ENCODE measurements at places on chromosomes 2 and 18.
A peak's percentile ranks its signal among the peaks of the same experiment; 100 is the strongest.

- DNase-seq = no peak
These were observed 96.3 kb downstream of the ARMC9 start for GRCh38 chr2:231294571-231295362.

- DNase-seq = no peak
These were observed 21.5 kb upstream of the CDKL4 start for GRCh38 chr2:39265315-39265714.

DNA sequence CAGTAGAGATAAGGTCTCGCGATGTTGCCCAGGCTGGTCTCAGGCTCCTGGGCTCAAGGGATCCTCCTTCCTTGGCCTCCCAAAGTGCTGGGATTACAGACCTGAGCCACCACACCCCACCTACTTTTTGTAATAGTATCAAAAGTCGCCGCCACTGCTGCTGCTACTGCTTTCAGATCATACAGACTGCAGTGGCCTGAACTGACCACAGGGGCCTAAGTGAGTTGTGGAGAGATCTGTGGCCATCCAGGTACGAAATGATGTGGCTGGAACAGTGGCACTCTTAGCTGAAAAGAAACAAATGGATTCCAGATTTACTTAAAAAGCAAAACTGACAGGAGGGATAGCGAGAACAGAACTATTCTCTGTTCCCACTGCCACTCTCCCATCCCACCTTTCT is 32.9 kb upstream of the POMC start:
- DNase-seq = no peak

DNA sequence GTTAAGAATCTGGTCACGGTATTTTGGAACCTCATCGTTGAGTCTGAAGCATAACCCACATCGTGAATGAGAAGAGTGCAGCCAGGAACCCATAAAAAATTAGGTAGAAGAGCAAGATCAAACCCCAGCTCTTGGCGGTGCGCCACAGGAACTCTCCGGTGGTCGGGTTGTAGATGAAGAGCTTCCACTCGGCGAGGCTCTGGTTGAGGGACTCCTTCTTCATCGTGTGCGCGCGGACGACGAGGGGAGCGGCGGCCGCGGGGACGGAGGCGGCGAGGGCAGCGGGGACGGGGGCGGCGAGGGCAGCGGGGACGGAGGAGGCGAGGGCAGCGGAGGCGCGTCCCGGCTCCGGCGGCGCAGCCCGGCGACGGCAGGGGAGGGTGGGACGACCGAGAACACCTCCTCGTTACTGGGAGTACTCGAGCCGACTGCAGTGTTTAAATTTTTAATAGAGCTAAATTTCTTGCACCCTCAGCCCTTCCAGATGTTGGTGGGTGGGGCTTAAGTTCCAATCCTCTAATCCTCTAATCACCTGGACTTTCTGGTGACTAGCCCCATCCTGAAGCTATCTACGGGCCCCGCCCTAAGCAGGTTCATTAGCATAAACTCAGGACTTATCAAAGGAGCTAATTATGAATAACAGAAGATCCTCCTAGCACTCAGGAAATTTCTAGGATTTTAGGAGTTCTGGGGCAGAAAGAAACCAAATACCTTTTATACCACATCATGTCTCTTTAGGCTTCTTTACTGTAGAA is 20.4 kb upstream of the PAPOLG start:
- no peak for DNase-seq

DNA sequence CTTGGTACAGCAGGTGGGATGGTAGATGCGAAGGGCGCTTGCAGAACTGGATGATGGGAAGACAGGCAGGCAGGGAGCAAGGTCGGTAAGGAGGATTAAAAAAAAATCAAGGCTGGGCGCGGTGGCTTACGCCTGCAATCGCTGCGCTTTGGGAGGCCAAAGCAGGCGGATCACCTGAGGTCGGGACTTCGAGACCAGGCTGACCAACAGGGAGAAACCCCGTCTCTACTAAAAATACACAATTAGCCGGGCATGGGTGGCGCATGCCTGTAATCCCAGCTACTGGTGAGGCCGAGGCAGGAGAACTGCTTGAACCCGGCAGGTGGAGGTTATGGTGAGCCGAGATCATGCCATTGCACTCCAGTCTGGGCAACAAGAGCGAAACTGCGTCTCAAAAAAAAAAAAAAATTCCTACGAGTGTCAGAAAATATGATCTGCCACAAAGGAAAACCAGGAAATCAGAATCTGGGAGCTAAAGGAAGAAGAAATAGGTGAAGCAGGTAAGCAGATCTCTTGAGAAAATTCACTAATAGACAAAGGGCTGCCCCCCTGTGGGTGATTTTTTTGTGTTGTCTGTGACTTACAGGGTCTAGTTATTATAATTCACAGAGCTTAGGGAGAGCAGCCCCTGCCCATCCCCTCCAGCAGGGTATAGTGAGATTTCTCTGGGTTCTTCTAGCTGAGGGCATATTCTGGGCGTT is 46.2 kb downstream of the C2orf42 start:
- DNase-seq = no peak

DNA sequence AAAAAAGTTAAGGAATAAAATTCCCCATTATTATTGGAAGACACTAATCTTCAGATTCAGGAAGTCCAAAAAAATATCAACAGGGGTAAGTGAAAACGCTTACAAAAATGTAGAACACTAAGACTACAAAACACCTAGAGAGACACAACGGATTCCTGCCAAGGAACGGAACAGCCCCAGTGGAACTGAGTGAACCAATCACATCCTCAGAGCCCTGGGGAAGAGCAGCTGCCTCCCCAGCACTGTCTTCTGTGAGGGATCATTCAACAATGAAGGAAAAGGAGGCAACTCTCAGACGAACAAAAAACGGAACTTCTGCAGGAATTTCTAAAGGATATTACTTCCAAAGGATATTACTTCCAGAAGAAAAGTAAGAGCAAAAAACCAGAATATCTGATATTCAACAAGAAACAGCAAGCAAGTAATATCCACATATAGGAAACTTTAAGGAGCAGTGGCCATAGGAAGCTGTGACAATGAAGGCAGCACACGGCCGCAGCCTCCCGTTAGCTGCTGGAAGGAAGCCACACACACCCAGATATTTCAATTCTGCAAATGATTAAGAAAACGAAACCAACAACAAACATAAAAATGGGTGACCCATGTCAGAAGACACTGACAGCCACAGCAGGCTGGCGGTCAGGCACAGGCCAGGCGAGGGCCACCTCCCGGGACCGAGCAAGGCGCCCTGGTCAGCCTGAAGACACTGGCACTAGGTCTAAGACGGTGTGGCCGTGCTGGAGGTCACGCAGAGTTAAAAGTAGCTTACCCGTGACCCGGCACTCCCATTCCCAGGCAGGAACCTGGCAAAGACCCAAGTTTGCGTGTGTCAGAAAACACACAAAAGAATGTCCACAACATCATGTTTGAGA is 81.8 kb downstream of the HDAC4 start:
- peak; percentile 62 for DNase-seq

- no peak for DNase-seq
These were observed 73.0 kb downstream of the RRM2 start for GRCh38 chr2:10195278-10196109.

DNA sequence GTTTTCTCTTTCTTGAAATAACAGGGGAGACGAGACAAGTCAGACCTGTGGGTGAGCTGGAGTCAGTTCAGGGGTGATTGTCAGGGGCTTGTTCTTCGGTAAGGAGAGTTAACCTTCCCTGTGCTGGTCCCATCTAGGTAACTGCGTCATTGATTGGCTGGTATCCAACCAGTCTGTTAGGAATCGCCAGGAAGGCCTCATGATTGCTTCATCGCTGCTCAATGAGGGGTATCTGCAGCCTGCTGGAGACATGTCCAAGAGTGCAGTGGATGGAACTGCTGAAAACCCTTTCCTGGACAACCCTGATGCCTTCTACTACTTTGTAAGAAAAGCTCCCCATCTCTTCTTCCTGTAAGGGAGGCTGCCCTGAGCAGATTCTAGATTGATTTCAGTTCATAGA is 21.3 kb downstream of the PLEK start:
- no peak for DNase-seq

GRCh38 chr18:58143386-58143785 is 99.4 kb downstream of the NEDD4L start:
- no peak for DNase-seq

- DNase-seq = peak; percentile 9
These were observed 268.1 kb downstream of the NDUFA10 start for GRCh38 chr2:239756790-239757760.

GRCh38 chr2:33158482-33159003 is 211.8 kb downstream of the LTBP1 start:
- peak; percentile 61 for DNase-seq

GRCh38 chr2:199624958-199625357 is 167.2 kb upstream of the SATB2 start:
- DNase-seq = no peak

DNA sequence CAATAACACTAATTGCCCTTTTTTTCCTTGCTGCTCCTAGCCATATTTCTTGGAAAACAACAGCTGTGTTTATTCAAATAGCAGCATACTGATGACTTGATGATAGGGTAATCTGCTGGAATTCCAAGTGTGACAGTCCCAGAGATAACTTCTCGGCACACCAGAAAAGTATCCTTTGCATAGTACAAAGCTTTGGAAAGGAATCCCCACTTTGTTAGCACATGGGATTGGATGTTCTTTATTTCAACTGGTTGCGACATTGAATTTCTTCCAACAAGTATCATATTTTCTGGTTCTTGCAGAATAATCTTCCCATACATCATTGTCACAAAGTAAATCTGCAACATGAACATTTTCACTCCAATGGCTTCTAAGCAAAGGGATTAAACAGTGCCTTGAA is 445.8 kb upstream of the ACVR2A start:
- no peak for DNase-seq

GRCh38 chr2:860259-860855 is 90.3 kb upstream of the SNTG2 start:
- no peak for DNase-seq

DNA sequence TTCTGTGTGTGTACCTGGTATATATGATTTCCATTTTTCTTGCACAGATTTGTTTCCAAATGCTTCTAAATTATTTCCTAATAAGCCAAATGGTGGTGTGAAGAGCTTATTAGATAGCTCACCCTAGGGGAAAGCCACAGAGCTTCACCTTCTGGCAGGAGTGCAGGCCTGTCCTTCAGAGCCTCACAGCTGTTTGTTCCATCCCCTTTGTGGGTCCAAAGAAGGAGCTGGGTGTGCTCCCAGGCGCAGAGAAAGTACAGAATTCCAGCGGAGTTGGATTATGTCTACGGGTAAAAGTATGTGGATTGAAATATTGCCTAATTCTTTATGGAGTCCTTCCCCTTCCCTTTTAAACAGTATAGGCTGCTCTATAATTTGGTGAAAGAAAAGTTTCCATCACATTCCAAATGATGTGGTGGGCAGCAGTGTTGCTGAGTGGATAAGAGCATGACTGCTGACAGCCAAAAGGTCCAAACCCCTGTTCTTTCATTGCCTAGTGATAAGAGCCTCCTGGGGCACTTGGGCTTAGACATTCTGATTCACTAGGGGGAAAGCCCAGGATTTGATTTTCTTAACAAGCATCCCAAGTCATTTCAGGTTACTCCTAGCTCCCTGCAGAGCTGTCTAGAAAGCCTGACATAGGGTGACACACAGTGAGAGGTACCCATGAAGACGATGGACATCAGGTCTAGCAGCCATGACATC is 86.6 kb downstream of the WDSUB1 start:
- no peak for DNase-seq

GRCh38 chr2:232562515-232563151 is 12.1 kb downstream of the EIF4E2 start:
- DNase-seq = no peak

DNA sequence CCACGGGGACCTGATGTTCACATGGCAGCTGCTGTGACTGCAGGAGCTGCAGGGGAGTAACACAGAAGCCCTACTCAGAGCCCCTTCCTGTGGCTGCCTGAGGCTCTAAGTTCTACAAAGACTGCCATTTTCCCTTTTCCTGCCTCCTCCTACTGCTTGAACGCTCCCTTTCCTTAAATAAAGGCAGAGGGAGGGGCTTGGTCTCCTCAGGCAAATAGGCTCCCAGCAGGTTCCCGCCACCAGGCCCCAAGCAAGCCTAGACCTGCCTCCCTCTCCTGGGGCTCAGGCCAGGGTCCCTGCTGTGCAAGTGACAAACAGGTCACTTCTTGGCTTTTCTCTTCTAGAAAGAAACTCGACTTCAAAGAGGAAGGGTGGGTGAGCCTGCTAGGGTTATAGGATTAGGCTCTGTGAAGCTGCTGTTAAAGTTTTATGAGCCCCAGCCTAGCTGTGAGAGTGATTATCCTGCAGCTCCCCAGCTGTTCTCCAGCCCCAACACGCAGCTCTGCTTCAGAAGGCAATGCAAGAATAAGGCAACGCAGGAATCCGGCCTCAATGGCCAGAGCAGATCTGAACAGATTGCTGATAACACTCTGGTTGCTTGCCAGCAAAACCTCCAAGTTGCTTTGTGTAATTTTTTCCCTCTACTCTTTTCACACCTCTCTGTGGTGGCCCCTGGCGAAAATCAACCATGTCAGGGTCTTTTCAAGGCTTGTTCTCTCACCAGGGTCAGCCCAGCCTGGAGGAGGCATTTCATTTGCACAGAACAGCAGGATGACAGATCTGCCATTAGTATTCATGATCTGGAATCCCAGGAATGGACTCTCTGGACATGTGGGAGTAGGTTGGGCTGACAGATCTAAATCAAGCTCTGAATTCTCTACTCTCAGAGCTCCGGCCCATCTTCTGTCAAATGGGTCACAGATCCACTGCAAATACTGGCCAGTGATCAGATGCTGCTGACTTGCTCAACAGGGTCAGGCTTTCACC is 71.3 kb downstream of the MRO start:
- DNase-seq = no peak

DNA sequence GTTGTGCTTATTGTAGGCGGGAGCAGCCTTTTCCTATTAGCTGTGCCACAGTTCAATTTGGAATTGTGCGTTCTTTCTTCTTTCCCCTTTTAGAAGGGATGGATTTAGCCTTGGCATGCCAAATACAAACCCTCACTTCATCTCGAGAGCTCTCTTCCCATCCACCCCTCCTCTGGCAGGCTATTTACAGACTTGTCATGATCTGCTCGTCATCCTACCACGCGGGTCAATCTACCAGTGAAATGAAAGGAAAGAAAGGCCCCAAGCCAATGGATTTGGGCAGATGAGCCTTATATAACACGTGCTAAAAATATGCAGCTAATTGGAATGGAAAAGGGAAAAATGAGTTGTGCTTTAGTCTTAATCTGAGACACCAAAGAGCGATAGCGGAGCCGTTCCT is 277.5 kb downstream of the PRKCE start:
- no peak for DNase-seq

DNA sequence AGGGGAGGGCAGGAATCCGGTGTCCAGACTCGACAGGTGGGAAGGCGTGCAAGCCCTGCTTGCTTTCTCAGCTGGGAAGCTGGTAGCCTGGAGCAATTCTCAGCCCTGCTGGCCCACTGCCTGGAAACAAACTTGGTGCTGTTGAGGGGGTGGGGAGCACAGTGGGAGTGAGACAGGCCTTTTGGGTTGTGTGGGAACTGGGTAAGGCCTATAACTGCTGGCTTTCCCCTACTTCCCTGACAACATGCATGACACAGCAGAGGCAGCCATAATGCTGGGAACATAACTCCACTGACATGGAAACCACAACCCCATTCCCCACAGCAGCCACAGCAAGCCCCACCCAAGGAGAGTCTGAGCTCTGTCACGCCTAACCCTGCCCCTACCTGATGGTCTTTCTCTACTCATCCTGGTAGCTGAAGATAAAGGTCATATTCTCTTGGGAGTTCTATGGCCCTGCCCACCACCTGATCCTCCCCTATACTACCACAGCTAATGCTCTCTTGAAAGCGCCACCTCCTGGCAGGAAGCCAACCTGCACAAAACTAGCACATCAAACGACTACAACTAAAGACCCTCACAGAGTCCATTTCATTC is 122.9 kb upstream of the ACVR1C start:
- no peak for DNase-seq

GRCh38 chr2:130334026-130334425 is 8.7 kb upstream of the IMP4 start:
- DNase-seq = no peak

Data from kidney capillary endothelial cell (primary cell).